ENCODE measurements at places on chromosomes 12 and 14.

DNA sequence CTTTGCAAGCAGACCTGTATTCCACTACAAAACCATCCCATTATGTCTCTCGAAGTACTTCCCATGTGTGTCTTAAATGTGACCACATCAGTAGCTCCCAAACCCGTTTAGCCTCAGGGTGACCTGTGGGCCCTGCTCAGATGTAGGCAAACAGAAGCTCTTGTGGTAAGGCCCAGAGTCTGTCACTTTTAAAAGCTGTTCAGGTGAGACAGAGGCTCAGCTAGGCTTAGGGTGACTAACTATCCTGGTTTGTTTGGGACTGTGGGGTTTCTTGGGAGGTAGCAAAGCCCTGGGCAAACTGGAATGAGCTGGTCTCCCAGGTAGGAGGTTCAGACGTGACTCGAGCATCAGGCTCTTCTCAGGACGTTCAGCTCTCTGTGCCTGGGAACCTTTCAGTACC is 64.5 kb upstream of the VASH1 start:
- no peak for DNase-seq

DNA sequence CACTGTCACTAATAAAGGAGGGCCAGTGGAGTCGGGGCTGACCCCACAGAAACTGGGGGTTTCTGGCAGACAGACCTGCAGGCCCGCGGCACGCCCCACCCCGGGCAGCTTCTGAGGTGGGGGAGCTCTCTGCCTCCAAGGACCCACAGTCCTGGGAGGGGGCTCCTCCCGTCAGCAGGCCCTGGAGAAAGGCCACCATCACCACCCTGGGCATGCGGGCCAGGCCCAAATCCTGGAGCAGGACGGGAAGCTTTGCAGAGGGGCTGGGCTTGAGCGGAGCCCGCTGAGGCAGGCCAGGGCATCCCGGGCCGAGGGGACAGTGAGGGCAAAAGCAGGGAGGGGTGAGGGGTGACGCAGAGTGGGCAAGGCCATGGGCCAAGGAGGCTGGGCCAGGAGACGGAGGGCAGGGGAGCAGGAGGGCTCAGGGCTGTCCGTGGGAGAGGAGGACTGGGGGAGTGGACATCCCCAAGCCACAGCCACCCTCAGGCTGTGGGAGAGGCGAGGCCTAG is 11.1 kb upstream of the GPR132 start:
- no peak for DNase-seq

GRCh38 chr12:1928439-1929121 is 10.1 kb upstream of the CACNA2D4 start:
- DNase-seq = no peak

GRCh38 chr12:69274861-69275260 is 35.5 kb downstream of the CPSF6 start:
- no peak for DNase-seq

GRCh38 chr12:48996794-48997718 is 2.1 kb downstream of the DDN start:
- peak; percentile 18 for DNase-seq

GRCh38 chr14:54890788-54891187 is 11.8 kb downstream of the GCH1 start:
- no peak for DNase-seq

DNA sequence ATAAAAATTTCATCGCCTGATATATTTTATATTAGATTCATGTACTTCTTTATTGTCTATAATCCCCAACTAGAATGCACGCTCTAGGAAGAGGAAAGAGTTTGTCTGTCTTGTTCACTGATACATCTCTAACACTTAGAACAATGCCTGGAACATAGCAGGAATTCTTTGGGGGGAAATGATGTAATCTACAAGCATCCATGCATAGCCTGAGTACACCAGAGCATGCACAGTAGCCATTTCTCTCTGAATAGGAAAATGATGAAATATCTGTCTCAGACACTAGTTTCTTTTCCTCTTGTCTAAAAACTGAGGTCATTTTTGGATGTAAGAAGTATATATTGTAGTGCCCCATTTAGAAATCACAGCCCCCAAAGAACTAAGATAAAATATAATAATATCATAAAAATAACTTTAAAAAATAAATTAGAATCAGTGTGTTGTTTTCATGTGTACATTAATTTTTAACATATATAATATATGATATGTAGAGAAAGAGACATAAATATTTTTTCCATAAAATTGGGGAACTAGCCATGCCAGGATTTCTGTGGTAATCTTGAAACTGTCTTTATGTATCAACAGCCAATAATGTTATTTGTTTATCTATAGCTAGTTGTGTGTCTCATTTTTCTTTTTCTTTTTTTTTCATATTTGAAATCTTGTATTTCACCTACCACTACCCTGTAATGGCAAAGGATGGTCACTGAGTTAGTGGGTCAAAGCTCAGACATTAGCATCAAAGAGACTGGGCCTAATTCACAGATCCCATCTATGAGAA is 155.6 kb upstream of the TMCC3 start:
- DNase-seq = no peak

GRCh38 chr12:107843351-107844311 is 69.1 kb downstream of the ASCL4 start:
- no peak for DNase-seq

DNA sequence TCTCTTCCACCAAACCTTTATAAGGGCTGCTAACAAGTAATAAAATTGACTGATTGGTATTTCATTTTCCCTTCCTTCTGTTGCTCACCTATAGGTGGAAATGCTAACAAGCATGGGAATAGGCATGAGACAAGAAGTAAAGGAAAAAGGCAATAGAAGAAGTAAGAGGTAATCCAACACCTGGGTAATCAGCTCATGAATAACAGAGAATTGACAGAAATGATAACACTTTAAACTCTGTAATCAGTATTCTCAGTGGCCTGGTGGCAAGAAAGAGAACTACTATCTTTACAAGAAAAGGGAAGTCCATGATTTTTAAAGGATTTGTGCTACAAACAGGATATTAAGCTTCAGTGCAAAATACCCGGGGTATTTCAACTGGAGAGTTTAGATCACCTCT is 737.8 kb downstream of the RERGL start:
- no peak for DNase-seq

DNA sequence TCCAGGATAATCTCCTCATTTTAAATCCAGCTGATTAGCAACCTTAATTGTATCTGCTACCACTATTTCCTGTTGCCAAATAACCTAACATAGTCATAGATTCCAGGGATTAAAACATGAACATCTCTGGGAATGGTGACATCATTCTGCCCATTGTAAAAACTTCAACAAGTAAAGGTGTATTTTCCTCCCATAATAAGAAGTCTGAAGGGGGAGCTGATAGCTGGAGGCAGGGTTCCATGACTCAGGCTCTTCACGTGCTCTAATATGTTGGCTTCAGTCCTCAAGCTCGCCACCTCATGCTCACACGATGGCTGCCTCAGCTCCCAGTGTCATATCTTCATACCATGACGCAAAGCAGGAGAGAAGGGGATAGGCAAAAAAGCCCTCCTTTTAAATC is 172.0 kb upstream of the VASH1 start:
- DNase-seq = no peak
